ENCODE measurements at places on chromosomes 1 and 21.

GRCh38 chr1:17768651-17769241 is 13.6 kb downstream of the ACTL8 start:
- peak; percentile 59 for DNase-seq

DNA sequence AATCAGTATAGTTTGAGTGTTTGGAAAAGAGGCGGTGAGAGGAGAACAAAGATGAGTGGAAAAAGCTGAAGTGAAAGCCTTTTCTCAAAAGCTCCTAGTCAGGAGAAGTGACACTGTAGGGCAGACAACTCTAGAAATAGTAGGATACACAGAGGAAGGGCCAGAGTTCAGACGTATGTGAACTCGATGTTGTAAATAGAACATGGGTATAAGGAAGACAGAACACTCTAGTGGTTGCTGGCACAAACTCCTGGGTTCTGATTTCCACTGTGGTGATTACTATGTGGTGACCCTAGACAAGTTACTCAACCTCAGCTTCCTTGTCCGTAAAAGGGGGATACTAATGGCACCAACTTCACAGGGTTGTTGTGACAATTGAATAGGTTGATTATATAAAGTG is 30.2 kb upstream of the MGST3 start:
- no peak for DNase-seq

DNA sequence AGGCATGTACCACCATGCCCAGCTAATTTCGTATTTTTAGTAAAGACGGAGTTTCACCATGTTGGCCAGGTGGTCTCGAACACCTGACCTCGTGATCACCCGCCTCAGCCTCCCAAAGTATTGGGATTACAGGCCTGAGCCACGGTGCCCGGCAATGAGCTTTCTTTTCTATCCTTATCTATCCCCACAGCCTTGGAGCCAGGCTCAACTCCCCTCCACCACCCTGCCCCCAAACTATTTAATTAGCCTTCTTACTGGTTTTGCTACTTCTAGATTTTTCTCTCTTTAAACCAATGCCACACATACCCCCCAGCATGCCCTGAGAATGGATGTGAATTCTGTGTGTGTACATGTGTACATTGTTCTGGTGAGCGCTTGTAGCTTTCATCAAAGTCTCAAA is 5.7 kb upstream of the VANGL2 start:
- no peak for DNase-seq

- DNase-seq, result no peak
Observed at GRCh38 chr1:102776071-102776470, 332.3 kb downstream of the COL11A1 start.

GRCh38 chr1:58064166-58064565 is 482.4 kb downstream of the OMA1 start:
- DNase-seq, result no peak

- DNase-seq, result no peak
Observed at GRCh38 chr1:246035060-246035541, 472.0 kb downstream of the SMYD3 start.

DNA sequence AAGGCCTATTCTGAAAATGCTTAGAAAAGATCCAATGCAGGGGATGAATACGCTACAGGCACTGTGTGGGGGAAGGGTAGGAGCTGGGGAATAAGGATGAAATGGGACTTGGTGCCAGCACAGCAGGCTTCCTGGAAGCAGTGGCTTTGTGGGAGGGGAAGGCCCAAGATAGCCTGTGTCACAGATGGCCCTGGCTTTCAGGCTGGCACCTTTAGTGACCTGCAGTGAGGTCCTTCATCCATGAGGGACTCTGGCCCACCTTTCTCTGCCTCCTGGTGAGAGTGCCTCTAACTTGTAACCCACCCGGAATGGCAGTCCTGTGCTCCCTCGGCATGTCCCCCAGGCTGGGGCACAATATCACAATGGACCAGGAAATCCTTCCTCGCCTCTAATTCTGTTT is 919 bp downstream of the CHI3L1 start:
- no peak for DNase-seq

GRCh38 chr1:183652547-183653461 is at the start of gene APOBEC4:
Gene APOBEC4 (minus strand): TSS chr1:183653316. CDS start chr1:183648781, 4,535 bp downstream.
- DNase-seq, result peak; percentile 66

- no peak for DNase-seq
Observed at GRCh38 chr1:10421637-10422036, 8.6 kb upstream of the CENPS start.

DNA sequence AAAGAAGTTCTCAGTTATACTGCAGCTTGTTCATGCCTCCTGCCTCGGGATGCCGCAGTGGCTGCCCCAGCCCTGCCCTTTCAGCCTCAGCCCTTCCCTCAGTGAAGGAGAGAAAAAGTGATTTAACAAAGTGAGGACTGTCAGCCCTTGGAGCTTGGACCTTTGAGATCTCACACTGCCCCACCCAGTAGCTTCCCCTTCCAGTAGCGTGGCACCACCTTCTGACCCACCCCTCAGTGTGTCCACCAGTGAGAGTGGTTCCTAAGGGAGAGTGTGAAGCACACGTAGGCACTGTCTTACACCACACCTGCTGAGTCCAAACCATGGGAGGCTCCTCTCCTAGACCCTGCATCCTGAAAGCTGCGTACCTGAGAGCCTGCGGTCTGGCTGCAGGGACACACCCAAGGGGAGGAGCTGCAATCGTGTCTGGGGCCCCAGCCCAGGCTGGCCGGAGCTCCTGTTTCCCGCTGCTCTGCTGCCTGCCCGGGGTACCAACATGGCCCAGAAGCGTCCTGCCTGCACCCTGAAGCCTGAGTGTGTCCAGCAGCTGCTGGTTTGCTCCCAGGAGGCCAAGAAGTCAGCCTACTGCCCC is at the start of gene CDA:
Gene CDA, plus strand, starts transcription at position 464 of the 592 bp plus-strand sequence. Its CDS starts 33 bp downstream, at position 497.
- DNase-seq, result no peak

DNA sequence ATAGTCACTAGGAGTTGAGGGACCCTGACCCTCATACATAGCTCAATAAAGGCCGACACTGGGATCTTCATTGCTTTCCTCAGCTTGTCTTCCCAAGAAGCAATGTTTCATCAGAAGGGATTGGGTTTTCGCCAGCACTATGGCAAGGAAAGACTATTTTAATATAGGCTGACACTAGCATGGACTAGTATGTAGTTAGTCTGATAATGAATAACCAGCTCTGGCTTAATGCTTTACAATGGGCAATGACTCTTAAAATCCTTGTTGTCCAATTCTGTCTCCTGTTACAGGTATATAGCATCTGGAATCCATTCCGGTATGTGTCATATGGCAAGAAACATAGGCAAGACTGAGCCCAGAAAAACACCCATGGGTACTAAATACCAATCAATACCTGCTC is 15.3 kb upstream of the SYT2 start:
- DNase-seq, result no peak

DNA sequence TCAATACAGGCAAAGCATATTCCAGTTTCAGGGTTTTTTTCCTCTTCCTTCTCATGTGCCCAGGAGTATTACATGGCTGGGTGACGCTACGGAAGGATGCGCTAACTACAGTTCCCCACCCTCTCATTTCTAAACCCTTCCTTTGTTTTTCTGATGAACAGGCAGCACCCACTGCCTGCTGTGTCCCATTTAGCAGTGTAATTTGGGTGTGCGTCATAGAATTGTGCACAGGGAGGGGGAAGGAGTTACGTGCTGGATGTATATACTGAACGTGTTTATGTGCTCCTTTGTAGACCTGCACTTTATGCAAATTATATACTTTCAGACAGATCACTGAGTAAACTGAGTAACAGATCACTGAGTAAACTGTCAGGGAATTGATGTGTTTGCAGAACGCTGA is 44.5 kb downstream of the ELAPOR1 start:
- no peak for DNase-seq

DNA sequence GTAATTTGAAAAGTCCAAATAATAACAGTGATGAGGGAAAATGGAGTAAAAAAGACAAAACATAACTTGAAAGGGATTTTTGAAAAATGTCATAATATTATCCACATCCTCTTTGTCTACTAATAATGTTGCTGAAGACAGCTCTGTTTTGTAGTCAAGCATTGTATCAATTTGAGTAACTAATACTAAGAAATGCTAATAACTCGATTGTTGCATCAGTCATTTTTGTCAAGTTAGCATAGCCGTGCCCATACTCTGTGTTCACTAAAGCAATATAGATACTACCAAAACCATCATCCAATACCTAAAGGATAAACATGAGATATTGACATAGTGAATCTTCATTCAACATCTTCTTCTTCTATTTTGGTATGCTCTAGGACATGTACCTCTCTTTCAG is 17.3 kb downstream of the PDC start:
- no peak for DNase-seq

DNA sequence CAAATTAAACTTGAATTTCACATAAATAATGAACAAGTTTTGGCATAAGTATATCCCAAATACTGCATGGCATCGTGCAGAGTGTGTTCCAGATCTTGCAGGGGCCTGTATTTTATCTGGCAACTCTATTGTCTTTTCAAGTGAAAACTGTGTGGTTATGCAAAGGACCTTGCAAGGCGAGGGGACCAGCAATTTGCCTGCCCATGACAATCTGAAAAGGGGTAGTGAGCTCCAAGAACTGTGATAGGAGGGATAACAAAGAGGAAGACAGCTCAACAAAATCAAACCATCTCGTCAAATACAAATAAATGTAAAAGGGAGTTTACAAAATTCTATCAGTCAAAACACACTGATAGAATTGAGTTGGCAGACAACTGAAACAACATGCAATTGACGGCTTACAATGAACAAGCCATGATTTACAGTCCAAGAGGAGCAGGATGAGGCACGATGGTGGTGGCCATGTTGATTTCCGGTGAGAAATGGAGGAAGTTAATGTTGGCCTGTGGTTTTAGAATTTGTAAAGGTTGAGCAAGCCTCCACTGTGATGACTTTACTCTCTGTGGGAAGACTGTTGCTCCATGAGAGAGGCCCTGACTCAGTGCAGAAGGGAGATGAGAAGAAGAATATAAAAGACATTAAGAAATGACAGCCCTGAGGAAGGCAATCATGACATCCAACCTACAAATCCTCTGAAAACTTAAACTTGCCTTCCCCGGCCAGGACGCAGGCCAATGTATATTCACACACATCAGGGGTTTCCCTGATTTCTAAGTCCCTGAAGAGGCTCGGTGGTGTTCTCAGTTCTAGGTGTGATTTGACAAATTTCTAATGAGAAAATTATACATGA is 132.2 kb downstream of the ADSS2 start:
- peak; percentile 74 for DNase-seq

GRCh38 chr21:16046656-16047330 is 317.0 kb downstream of the USP25 start:
- no peak for DNase-seq

DNA sequence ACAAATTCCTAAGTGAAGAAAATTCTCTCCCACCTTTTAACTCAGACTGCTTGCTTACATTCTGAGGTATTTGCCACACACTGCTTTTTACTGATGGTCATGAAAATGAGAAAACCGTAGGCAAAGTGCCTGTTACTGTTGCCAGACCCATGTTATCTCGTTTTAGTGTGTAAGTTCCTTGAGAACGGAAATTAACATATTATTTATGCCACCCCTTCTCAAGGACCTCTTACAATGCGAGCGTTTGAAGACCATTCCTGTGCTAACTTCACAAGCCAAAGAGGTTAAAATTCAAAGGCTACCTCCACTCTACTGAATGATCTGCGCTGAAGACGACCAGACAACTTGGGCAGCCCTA is 509 bp downstream of the NVL start:
- DNase-seq, result no peak

DNA sequence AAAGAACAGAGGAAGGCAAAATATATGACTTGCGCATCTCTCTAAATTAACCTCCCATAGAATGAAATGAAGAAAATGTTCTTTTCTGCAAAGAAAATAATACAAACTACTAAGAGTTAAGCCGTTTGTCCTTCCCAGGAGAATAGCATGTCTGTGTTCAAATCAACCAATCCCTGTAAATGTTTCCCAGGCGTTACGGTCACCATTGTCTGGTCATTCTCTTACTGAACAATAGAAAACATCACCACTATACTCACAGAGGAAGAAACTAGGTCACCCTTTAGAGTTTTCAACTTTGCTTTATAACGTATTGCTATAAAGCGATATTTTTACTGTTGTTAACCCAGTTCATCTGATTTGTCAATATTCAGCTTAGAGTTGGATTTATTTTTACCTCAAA is 34.1 kb downstream of the COL11A1 start:
- DNase-seq, result no peak

- DNase-seq, result no peak
Observed at GRCh38 chr1:11985171-11985570, 4.9 kb downstream of the MFN2 start.

- no peak for DNase-seq
Observed at GRCh38 chr1:167878372-167879160, 35.4 kb downstream of the ADCY10 start.

DNA sequence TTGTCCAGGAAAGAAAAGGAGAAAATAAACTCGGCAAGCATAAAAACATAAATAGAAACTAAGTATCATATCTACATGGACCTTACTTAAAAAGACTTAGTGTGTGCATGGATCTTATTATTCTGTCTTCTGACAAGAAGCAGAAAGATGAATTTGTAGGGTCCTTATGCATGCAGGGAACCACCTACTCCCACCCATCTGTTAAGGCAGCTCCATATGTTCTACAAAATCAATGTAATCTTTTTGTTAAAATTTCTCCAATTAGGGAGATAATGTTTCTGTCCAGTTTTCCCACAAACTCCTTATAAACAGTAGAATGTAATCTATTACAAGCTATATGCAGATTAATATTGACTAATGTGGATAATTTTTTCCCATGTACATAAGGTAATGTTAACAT is 13.9 kb upstream of the PTPN14 start:
- DNase-seq, result no peak

DNA sequence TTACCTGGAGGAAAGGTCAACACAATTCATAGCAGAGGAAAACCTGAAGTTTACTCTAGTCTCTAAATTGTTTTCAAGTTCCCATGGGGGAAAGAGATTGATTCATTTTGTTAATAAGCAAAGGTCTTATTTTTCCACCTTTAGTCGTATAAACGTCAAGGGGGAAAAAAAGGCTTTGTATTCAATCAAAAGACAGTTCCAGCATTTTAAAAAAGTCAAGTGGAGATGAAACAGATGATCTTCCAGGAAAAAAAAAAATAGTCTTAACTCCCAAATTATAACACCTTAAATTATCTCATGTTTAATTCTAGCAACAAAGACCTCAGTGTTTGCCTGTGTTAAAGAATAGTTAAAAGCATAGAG is 140.5 kb downstream of the TOMM20 start:
- DNase-seq, result no peak

GRCh38 chr21:38205940-38206339 is 50.9 kb upstream of the KCNJ15 start:
- DNase-seq, result no peak

DNA sequence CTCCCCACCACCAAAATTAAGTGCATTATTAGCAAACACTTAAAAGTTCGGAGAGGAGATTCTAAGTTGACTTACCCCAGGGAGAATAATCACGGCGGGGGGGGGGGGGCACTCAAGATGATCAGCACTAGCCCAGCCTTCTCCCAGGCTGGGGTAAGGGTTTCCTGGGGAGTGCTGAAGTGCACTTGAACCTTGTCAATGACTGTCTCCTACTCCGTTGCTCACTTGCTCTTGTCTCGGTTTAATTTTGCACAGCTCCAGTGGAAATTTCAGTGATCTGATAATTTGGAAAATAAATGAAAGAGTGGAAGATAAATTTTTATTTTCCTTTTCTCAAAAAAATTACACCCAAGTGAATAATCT is 59.2 kb downstream of the PBX1 start:
- DNase-seq, result no peak

Data from fibroblast of pulmonary artery (primary cell).